ENCODE measurements at places on chromosomes 4 and X.

DNA sequence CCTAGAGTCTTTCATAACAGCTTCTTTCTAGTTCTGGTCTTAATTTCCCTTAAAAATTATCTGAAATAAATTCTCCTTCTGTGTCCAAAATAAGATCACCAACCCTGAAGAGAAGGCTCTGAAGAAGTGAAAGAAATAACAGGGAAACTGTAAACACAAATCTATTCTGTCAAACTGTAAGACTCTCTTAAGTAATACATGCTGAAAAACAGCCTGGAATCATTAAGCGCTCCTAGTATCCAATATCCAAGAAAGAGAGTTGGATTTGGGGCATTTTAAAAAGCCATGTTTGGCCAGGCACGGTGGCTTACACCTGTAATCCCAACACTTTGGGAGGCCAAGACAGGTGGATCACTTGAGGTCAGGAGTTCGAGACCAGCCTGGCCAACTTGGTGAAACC lies 53.3 kb downstream of the RELL1 start:
- no peak for DNase-seq

GRCh38 chr4:15478724-15479088 lies 9.0 kb downstream of the CC2D2A start:
- no peak for DNase-seq

- DNase-seq, result no peak
These were observed 241.5 kb downstream of the FRAS1 start for GRCh38 chr4:78298618-78299017.

GRCh38 chr4:178329226-178329872 lies 887.1 kb upstream of the AGA start:
- DNase-seq, result no peak

GRCh38 chr4:116413222-116413621 lies 672.2 kb downstream of the TRAM1L1 start:
- no peak for DNase-seq

- no peak for DNase-seq
These were observed 46.1 kb downstream of the PGRMC2 start for GRCh38 chr4:128241425-128241913.

DNA sequence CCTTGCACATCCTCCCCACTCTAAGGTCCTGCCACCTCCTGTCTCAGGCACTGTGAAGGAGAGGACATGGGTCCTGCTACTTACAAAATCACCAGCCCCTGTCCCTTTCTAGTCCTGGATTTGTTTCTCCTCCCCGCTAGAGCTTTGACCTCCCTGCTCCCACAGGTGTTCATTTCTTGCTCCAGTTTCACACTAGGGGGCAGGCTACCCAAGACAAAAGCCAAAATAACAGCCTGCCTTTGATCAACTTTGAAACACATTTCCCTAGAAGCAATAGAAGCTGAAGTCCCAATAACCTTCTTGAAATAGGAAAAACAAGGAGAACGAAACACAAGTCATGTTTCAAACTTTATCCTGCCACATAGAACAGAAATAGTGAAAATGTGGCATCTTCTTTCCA lies 164.4 kb downstream of the QDPR start:
- DNase-seq, result no peak

DNA sequence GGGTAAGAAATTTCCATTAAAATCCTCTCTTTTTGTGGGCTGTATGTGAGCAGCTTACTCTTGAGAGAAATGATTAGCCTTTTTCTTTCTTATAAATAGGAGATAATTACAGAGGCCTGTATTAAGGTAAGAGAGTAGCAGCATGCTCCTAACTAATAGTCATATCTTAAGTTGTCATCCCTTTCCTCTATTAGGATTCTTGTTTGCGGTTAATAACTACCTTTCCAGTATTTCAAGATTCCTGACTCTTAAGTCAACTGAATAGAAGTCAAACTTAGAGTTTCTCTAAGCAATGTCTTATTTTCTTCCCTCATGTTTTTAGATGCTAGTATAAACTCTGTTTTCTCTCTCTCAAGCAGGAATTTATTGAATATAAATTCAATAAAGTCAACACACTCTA lies 139.9 kb upstream of the GPRIN3 start:
- no peak for DNase-seq

DNA sequence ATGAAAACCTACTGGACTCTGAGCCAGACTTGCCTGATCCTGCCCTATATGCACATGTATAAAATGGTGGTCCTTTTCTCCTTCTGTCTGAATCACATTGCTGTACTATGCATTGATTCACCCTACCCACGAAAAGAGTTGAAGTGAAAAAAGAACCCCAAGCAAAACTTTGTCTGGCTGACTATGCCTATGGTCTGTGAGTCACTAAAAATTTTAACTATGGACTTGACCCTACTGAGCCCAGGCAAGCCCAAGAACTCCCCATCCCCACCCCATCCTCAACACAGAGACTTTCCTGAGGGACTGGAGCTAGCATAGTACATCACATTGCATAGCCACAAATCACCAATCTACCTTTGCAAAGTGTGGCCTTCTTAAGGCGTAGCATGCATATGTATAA lies 116.6 kb upstream of the TENM3 start:
- DNase-seq, result no peak

DNA sequence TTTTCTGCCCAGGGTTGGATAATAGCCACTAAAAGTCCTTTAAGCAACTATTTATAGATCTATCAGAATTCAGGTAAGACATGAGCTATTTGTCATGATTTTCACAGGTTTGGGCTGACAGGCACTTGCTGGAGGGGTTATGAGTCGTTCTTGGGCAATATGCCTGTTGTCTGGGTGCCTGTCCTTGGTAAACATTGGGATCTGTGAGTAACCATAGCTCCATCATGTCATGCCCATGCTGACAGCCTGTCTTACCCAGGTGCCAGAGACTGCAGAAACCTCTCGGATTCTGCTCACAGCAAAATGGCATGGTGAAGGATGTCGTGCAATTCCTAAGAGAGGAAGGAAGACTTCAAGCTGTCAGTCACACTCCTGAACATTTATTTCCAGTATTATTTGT lies 116.0 kb upstream of the PUDP start:
- no peak for DNase-seq

GRCh38 chr4:26299254-26299882 lies 21.4 kb upstream of the RBPJ start:
- DNase-seq, result no peak

GRCh38 chr4:10442976-10443375 lies 14.2 kb downstream of the ZNF518B start:
- DNase-seq, result no peak

DNA sequence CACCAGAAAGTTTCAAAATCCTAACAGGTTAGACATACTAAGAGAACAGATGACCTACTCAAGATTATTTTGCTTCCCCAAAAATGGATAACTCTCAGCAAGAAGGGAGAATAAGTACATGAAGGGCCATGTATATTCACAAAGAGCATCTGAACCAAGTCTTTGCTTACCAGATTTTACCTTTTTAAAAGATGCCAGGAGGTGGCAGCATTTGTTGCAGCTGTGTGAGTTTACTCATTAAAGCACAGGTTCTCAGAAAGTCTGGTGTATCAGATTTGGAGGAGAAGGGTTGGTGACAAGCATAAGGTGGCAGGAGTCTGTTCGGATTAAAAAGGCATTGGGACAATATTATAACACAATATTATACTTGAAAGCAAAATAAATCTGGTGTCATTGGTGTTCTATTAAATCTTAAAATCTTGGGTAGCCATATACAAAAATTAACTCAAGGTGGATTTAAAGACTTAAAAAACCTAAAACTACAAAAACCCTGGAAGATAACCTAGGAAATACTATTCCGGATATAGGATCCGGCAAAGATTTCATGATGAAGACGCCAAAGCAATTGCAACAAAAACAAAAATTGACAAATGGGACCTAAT lies 51.3 kb upstream of the NFKB1 start:
- DNase-seq, result no peak

DNA sequence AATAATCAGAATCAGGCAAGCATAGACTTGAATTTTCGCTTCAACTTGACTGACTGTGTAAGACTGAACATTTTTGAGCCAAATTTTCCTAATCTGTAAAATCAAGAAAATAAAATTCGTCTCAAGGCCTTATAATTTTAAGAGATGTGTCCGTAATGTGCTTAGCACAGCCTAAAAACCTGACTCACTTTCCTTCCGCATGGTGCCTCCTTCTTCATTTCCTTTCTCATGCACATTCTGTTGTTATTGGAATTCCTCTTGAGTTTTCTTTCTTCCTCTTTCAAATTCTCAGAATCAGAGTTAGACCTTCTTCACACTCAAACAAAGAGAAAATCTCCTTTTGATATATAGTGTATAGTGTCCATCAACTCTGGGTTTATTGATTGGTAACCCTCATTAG lies 208.9 kb upstream of the SLIT2 start:
- no peak for DNase-seq

DNA sequence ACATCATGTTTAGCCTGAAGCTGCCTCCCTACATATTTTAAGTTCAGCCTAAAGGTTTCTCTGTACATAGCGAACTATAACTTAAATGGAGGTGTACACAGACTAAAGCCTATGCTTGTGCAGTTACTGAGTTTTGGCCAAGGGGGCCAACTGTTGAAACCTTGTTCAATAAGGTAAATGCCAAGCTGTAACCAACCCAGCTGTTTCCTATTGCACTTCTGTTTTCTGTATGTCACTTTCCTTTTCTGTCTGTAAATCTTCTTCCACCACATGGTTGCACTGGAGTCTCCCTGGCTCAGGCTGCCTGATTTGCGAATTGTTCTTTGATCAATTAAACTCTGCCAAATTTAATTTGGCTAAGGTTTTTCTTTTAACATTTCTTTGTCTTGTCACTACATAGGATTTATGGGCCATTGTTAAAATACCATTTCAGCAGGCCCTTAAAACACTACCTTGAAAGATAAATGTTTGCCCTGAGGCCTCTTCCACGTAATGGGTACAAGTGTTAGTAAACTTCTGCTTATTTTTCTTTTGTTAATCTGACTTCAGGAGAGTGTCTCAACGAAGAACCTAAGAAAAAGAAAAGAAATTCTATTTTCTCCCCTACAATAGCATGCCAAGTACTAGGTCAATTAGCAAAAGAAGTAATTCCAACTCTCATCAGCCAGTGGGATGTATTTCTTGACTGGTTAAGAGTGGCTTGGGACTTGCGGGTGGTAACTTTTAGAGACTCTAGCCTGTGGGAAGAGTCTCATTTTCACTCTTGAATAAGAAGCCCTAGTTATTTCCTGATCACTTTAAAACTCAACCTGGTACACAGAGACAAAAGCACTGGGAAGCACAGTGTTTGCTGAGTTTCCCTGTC lies 45.7 kb upstream of the PRSS12 start:
- no peak for DNase-seq

DNA sequence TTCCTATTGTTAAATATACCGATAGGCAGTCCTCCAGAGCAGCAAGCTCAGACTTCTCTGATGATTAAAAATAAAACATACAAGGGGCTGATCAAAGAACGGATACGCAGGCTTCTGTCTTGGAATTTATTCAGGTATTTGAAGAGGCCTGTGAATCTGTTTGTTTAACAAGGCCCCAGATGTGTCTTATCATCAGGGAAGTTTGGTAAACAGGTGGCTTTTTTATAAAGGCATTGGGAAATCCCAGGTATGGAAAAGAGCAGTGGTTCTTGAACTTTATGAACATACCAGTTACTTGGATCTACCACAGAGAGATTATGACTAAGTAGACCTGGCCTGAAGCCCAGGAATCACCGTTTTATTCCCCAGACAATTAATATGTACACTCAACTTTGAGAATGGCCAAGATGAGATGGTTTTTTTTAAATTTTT lies 47.9 kb downstream of the SOWAHB start:
- DNase-seq, result no peak

- DNase-seq, result no peak
These were observed 35.7 kb upstream of the ADAM29 start for GRCh38 chr4:174882317-174882992.

DNA sequence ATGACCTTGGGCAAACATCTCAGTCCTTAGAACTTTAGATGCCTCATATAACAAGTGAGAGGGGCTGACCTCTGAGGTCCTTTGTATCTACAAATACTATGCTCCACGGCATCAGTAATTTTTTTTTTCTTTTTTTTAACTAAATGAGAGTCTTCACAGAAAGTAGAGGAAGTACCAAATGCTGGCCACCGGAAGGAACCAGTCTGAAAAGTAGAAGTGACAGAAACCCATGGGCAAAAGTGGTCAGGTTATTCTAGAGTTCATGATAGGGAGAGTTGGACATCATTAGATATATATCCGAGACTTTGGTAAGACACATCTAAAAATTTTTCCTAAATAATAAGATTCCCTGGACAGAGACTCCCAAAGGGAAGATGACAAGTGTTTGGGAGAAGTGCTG lies 53.7 kb downstream of the COQ2 start:
- DNase-seq, result no peak

GRCh38 chr4:141028024-141028529 lies 105.2 kb downstream of the RNF150 start:
- no peak for DNase-seq

DNA sequence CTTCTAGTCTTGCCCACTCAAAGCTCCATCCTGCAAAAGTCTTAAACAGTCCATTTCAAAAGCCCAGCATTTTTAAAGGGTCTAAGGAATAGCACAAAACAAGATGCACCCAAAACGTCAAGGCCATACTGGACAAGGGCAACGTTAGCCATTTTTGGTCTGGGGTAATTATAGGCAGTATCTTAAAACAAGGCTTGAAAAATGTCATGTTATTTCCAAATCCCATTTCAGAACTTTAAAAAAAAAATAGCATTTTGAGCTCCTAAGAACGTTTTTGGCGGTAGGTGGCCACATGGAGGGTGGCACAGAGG lies 584 bp upstream of the TMEM165 start:
- DNase-seq, result no peak

- no peak for DNase-seq
These were observed 79.8 kb downstream of the PSAPL1 start for GRCh38 chr4:7354927-7355326.

DNA sequence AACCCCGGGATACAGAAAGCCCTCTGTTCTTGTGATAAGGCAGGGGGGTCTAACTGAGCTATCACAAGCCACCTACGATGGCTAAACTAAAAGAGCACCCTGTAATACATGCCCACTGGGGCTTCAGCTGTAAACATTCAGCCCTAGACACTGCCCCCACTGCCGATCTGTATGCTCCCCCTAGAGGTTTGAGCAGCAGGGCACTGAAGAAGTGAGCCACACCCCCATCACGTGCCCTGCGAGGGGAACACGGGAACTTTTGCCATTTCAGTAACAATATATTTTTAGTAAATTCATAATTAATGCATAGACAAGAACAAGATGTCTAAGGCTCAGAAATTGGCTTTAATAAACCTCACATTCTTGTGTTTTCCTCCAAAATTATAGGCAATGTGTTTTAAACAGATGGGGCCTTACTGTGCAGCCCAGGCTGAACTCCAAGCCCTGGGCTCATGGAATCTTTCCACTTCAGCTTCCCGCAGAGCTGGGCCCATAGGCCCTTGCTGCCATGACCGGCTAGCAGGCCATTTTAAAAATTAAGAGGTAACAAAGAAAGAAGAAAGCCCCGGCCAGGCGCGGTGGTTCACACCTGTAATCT lies 235.3 kb upstream of the SFRP2 start:
- DNase-seq, result no peak

GRCh38 chrX:152044383-152044782 lies 69.9 kb upstream of the GABRE start:
- no peak for DNase-seq
